ENCODE measurements at places on chromosomes 1 and 21. TPM values are rescaled to one million over a fixed set of nuclear protein-coding genes. Genes with fewer than 3 reads are reported as not detected.

GRCh38 chr1:108057541-108057940, 92.6 kb upstream of the VAV3 start:
- DNase-seq = peak; percentile 82

DNA sequence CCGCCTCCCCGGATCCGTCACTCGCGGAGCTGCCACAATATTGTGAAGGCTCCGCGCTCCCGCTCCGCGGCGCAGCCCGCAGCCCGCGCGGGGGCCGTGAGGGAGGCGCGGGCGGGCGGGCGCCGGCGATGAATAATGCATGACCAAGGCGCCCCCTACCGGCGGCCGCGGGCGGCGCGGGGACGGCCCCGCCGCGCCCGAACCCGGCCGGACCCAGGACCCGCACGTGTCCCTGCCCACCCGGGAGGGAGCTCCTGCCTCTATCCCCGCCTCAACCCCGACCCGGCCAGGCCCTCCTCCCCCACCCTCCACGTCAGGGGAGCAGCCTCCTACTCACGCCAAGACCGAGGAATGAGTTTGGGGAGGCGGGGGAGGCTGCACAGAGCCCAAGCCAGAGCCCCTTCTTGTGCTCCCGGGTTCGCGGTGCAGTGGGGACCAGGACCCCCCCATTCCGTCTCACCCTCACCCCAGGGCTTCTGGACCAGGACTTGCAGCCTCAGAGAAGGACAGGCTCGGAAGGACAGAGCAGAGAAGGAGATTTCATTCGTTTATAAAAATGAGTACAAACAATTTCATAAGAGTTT, 70.8 kb upstream of the CASZ1 start:
- DNase-seq = peak; percentile 74

DNA sequence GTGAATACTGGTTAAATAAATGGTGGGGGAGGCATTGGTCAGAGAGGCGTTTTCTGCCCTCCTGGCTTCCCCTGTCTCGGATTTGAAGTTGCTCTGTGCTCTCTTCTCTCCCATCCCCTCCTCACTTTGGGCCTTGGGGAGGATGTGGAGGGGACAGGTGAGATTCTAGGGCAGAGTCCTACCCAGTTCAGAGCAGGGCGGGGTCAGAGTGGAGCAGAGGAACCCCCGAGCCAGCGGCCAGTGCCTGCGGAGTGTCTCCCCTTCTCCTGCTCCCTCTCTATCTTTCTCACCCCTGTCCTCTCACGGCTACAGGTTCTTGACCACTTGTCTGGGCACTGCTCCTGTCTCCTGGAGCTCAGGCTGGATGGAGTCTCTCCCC, 8.1 kb downstream of the KNCN start:
- DNase-seq = peak; percentile 46

DNA sequence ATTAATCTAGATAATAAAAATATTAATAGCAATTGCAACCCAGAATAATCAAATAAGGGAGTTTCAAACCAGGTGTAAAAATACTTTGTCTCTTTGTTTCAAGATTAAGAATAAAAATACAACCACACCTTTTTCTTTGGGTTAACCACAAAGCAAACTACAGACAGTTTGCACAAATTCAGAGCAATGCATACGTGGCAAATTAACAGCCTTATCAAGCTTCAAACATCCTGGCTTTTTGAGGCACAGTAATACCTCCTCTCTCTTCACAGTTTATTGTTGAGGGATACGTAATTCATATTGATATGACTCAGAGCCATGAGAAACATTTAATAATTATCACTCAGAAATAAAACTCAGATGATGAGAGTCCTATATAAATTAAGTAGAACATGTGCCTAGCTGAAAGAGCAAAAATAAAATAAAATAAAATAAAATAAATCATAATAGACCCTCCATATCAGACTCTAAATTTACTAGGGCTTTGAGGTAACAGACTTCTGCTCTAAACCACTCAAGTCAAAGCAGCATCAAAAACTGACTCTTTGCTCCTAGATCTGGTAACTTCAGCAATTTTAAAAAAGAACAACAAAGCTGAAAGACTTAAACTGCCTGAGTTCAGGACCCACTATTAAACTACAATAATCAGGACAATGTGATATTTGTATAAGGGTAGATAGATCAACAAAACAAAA, 11.4 kb downstream of the EDEM3 start:
- no peak for DNase-seq

DNA sequence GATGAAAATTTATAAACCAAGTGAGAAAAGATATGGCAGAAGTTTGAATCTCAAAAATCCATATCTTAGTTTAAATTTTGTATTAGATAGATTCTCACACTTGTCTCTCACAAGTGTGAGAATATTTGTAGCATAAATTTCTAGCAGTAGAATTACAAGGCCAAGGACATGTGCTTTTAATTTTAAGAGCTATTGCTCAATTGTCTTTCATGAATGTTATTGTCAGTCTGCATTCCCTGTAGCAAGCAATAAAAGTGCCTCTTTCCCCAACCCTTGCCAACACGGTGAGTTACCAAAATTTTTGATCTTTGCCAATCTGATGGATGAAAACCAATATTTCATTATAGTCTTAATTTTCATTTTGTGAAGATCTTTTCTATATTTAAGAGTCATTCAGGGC, 64.0 kb downstream of the CTH start:
- DNase-seq = no peak

- peak; percentile 76 for DNase-seq
Measured at GRCh38 chr1:231983588-231984193, 357.1 kb downstream of the DISC1 start.

The RGS4 gene
- 0.38 TPM for total RNA-seq

The L1TD1 gene
- total RNA-seq = 280 TPM

- no peak for DNase-seq
Measured at GRCh38 chr1:78745111-78745510, 95.5 kb downstream of the IFI44 start.

DNA sequence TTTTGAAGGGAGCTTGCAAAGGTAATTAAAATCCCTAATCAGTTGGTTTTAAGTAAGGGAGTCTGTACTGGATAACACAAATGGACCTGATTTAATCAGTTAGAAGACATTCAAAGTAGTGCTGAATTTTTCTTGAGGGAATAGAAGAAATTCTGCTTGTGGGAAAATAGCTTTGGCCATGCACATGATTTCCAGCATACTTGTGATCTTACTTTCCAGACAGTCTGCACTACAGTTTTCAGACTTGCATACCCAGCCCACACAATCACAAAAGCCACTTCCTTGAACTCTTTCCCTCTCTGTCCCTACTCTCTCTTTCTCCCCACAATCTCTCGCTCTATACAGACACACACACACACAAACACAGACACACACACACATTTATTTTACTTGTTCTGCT, 852.1 kb downstream of the PLA2G4A start:
- no peak for DNase-seq

DNA sequence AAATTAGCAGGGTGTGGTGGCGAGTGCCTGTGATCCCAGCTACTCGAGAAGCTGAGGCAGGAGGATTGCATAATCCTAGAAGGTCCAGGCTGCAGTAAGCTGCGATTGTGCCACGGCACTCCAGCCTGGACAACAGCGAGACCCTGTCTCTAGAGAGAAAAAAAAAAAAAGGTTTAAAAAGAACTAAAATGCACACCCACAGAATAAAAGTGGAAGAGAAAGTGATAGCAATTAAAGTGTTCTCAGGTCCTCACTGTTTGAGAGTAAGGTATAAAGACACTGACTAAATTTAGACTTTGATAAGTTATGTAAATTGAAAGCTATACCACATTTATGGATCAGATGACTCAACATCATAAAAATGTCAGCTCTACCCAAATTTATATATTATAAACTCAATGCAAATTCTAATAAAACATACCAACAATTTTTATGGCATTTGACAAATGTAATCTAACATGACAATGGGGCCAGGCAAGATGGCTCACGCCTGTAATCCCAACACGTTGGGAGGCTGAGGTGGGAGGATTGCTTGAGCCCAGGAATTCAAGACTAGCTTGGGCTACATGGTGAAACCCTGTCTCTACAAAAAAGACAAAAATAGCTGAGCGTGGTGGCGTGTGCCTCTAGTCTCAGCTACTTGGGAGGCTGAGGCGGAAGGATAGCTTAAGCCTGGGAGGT, 11.8 kb downstream of the ZBTB17 start:
- DNase-seq = no peak
